ENCODE measurements at places on chromosomes 2 and 18.
A peak's percentile ranks its signal among the peaks of the same experiment; 100 is the strongest.

GRCh38 chr18:6947338-6948030, 170.1 kb downstream of the LAMA1 start:
- DNase-seq, result no peak

GRCh38 chr2:46164529-46165301, 132.5 kb upstream of the EPAS1 start:
- peak; percentile 30 for DNase-seq

GRCh38 chr18:23855721-23856120, 158.8 kb upstream of the TTC39C start:
- no peak for DNase-seq

GRCh38 chr2:104447831-104448434, 406.0 kb upstream of the POU3F3 start:
- DNase-seq, result no peak

DNA sequence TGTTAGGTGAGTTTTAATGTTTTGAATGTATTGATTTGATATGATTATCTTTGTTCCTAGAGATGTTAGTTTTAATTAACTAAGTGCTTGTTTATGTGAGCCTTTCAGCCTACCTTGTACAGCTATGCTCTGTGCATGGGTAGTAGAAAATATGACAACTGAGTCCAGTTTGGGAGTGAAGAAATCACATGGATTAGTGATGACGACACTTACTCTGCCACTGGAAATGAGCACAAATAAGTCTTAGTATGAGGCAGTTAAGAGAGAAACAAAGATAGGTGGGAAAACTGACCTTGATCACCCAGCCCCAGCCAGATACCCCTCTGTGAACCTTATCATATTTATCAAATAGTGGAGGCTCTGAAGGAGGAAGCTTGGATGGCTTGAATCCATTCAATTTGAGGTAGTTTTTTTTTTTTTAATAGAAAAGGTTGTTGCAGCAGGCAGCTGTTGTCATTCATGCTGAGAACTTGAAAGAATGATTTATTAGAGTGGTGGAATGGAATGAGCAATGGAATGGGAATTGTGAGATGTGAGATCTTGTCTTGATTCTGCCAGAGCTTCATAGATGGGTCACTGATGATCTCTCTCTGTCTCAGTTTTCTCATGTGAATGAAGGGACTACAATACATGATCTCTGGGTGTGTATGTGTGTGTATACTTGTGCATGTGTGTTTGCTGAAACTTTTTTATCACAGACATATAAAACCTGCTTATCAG, 96.4 kb downstream of the MAP3K20 start:
- no peak for DNase-seq

GRCh38 chr2:59276917-59277316, 1035.8 kb upstream of the FANCL start:
- no peak for DNase-seq
